ENCODE measurements at places on chromosomes 1 and 21.
A peak's percentile ranks its signal among the peaks of the same experiment; 100 is the strongest.

- DNase-seq: no peak
These were observed 144.0 kb downstream of the LMO4 start for GRCh38 chr1:87472716-87473115.

DNA sequence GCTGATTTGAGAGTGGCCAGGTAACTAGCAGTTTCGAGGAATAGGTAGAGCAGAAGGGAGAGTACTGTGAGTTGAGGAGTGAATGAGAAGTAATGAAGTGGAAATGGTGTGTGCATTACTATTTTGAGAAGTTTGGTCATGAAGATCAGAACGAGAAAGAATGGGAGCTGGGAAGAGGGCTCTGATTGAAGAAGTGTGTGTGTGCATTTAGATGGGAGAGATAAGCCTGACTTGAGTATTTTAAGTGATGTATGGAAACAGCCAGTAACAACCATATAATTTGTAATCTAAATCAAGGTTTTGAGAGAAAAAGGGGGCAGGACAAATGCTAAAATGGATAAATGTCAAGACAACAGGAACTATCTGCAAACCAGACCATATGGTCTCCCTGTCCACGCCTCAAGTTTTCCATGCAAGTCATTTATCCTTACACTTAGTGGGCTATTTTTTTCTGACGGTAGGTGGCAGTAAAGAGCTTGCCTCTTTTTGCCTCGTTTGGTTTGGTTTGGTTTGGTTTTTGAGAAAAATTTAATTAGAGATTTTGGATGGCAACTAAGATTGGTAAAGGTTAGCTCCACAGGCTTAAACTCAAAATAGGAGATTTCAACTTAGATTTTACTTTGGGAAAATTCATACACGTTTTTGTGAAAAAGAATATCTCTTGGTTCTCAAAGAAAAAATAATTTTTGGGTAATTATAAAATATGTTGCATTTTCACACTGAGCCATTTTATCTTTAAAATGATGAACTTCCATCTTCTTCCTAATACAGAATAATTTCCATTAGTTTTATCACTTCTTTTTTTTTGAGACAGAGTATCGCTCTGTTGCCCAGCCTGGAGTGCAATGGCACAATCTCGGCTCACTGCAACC, 9.5 kb upstream of the B3GALNT2 start:
- DNase-seq: no peak

DNA sequence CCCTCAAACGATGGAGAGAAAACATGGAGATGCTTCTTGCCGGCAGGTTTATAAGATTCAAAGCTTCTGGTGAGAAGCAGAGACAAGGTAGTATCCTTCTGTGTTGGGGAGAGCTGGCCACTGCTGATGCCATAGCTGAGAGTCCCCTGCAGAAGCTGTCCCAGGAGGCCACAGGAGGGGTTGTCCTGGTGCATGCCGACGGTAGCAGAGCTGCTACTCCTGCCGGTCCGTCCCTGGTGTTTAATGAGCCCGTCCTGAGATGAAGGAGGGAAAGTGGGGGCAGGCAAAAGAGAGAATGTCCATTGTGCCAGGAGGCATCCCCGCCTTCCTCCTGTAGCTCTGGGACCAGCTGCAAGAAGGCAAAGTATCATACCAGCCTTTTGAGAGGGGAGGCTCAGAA, 10.4 kb upstream of the C2CD2 start:
- no peak for DNase-seq

GRCh38 chr1:115041654-115042053, 12.0 kb downstream of the TSHB start:
- DNase-seq: no peak

GRCh38 chr21:38712071-38712470, 93.7 kb upstream of the ETS2 start:
- no peak for DNase-seq

DNA sequence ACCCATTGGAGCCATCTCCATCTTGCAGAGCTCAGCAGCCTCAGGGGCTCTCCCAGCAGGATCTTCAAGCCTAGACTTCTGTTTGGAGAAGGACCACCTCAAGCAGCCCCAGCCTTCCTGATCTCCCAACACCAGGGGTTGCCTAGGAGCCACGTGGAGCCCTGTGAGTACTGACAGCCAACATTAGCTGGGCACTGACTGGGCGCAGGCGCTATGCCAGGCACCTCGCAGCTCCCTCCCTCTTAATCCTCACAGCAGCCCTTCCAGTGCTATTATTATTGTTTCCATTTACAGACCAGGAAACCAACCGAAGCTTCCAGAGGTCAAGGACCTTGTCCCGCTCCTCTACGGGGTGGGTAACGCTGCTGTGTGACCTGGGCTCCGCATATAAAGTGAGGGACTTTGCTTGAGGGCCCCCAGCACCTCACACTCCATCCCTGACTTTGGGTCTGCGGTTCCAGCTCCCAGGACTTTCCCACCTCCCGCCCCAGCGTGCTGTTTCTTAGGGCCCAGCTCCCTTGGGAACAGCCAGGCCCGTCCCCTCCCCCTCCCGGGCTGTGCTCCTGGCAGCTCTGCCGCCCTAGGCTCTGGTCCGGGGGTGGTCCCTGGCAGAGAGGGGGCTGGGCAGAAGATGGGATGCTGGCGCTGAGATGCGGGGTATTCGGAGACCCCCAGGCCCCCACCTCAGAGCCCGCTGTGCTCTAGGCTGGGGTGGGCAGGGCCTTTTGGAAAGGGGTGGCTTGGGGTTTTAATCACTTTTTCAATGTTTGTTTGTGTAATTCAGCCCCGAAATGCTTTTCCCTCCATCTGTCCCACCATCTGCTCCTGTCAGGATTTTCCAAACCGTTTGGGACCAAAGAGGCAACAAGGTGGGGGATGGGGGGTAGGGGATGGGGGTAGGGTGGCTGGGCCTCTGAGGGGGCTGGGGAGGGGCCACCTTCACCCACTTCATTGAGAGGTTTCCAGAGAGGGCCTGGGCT, 4.1 kb upstream of the HPCA start:
- peak; percentile 85 for DNase-seq

DNA sequence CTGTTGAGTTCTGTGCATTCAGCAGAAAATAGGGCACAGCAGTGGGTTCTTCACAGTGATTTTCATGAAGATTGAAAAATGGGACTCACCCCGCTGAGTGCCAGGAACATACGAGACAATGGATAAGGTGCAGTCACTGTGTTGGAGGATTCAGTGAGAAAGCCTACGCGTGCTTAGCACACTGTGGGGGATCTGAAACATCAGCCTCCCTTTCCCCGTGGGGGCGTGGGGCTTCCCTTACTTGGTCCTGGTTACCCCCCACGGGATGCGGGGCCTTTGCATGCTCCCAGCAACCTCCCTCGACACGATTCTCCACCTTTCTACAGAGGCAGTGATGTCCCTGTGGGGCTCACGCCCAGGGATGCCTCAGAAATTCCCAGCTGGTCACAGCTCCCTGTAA, 252.2 kb upstream of the C1orf174 start:
- no peak for DNase-seq

GRCh38 chr1:31222176-31222575, 17.5 kb downstream of the NKAIN1 start:
- DNase-seq: no peak
